ENCODE measurements at places on chromosomes 1 and 21.

- DNase-seq: no peak
Observed at GRCh38 chr1:59057796-59058195, 239.1 kb upstream of the FGGY start.

GRCh38 chr21:33064623-33065390 lies 5.1 kb upstream of the OLIG1 start:
- DNase-seq: no peak

DNA sequence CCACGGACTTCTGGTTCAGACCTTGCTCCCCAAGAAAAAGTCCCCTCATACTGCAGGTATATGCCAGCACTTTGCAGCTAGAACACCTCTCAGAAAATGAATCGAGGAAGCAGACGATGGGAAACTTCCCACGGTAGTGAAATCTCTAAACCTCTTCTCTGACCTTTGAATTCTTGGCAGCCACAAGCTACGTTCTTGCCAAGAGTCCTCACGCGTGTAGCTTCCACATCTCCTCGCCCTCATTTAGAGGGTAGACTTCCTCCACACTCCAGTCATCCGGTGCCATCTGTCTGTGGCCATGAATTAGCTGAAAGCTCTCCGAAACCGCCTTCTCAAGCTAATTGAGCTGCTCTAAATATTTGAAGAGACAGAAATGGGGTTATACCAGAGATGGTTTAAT lies 127.8 kb downstream of the RGS7 start:
- no peak for DNase-seq

DNA sequence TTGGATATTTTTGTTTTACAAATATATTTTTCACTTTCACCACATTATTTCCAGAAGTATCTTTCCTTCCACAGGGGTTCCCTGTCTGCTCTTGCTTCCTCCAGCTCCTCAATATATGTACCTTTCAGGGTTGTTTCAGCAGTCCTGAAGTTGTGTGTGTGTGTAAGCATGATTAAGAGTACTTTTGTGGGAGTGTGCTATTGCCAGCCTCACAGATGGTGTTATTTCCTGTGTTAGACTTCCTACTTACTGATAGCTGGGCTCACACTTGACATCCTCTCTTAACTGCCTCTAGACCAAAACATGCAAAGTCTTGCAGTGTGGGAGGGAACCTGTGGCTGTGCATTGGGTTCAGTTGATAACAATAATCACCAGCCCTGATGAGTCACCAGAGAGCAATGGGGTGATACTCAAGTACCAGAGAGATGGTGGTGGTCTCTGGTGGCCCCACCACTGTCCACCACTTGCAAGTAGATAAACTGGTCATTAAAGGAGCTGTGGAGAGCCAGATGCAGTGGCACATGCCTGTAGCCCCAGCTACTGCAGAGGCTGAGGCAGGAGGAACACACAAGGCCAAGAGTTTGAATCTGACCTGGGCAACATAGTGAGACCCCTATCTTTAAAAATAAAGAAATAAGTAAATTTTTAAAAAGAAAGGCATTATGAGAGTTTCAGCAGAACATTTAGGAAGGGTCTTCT lies 126.7 kb downstream of the NR5A2 start:
- DNase-seq: peak; percentile 98

GRCh38 chr1:37493336-37494098 lies 19.1 kb downstream of the ZC3H12A start:
- no peak for DNase-seq

- no peak for DNase-seq
Observed at GRCh38 chr1:174875306-174875705, 124.4 kb upstream of the CACYBP start.

GRCh38 chr1:235525314-235525713 lies 21.1 kb upstream of the B3GALNT2 start:
- DNase-seq: no peak

DNA sequence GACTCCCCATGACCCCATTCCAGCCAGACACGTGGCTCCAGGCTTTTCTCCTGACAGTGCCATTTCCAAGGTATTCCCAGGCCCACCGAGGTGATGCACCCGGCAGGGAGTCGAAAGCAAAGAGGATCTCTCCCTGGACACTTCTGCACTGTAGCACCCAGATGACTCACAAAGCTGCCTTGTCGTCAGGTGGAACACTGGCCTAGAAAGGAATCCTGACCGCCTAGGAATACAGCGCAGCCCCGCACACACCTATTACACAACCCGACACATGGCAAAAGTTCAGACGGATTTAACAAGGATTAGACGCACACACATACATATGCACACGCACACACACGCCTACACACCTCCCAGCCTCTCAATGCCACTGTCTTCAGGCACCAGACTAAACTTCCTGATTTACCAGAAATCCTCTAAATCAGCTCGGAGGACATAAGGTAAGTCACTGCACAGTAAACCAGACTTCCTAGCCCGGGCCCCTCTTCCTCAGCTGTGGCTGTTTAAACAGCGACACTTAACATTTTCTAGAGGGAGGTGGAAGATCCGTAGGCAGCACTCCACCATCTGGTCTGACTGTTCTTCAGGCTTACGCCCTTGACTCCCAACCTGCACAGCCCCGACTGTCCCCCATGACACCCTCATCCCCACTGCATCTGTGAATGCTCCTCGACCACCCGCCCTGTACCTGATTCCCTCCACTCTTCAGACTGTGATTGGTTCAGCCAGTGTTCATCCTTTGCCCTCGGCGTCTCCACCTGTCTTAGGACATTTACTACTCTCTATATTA lies 12.7 kb downstream of the FAM89A start:
- no peak for DNase-seq

DNA sequence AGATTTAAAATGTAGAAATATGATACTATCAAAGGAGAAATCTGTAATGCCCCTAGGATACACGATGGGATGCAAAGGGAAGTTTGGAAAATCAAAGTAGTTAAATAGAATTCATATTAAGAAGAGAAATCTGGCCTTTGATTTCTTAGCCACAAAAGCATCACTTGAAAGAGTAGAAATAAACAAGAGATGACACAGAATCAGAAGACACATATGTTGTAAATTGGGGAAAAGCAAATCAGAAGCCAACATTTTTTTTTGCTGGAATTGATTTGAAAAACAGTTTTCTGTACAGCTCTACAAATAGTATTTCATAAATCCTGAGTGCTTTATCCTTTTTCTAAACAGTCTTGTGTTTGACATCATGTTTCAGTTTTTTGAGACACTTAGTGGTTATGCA lies 12.4 kb upstream of the TNFSF18 start:
- no peak for DNase-seq

DNA sequence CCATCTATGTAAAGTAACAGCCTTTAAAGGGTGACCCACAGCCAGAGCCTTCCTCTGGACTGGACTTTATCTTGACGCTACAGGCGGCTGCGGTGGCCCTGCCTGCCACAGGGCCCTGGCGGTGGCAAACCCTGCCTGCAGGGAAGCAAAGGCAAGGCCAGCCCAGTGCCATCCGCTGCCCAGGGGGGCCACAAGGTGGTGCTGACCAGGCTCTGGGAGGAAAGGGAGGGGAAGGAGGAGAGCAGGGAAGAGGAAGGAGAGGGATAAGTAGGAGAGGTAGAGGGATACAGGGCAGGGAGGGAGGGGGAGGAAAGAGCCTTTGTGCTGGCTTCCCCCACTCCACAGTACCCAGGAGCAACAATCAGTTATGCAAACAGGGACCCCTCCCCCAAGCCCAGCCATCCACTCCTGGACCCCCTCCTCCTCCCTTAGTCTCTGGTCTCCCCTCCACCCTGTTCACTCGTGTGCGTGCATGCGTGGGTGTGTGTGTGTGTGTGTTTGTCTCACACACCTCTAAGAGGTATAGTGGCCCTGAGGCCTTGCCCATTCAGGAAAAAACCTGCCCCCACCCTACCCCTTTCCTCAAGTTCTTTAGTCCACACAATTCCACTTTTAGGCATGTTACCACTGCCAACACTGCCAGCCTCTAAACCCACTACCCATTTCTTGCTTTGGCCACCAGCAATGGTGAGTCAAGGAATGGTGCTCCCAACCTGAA lies 30.3 kb downstream of the SSBP3 start:
- DNase-seq: no peak

- no peak for DNase-seq
Observed at GRCh38 chr1:180948641-180949615, 36.2 kb downstream of the KIAA1614 start.

- no peak for DNase-seq
Observed at GRCh38 chr1:81325397-81325796, 475.3 kb upstream of the ADGRL2 start.

DNA sequence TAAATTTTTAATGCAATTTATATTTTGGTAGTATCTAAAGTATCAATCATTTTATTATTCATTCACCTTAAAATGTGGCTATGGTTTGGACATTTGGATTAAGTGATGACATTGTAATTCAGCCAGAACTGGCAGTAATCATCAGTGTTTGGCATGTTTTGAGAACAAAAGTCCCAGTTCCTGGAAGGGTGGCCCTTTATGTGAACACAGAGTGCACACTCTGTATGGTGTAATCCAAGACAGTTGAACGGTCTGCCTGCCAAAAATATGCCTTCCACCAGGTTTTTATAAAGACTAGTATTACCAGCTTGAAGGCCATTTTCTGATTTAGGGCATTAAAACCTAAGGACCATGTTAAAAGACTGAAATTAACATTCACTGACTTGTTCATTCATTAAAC lies 448.7 kb downstream of the LTN1 start:
- no peak for DNase-seq

DNA sequence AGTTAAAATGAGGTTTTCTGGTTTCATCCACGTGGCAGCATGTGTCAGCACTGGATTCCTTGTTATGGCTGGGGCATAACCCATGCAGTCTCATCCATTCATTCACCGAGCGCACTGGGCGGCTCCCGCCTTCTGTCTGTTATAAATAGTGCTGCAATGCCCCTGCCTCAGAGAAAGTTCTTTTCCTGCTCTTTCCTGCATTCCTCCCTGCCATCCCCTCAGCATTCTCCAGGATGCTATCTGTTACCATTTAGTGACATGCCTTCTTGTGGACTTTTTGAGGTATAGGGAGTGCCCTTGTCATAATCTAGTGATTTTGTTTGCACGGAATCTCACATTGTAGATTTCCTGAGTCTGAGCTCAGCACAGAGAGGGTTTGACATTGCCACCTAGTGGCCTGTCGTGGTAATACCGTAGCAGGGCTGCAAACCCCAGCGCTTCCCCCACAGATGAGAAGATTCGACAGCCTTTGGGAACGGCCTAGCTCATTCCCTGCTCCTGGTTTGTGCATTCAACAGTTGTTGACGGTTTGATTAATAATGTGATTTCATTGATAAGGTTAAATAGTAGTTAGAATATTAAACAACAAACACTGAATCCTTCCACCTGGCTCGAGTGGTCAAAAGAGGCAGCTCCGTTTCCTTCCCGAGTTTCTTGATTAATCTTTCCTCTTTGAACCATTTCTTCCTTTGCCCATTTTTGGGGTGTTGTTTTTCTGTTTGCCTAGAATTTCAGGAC lies 46.3 kb downstream of the UMODL1 start:
- peak; percentile 92 for DNase-seq

Data from KBM-7 (cell line).